ENCODE measurements at places on chromosomes 5 and 9.

DNA sequence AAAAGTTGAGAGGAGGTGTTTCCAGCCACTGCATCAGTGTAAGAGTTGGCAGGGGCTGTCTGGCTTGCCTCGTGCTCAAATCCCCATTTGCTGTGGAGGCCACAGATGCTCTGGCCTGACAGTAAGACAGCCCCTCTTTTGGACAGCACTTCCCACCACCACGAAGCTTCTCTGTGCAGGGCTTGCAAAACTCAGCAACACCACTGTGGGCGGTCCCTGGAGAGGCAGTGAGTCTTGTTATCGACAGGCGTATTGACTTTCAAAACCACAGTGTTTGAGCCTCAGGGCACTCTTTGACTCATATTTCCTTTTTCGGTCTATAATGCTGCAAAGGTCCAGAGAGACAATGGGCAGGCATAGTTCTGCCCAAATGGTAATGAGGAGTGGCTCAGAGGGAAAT lies 539.5 kb downstream of the EBF1 start:
- H3K36me3 ChIP-seq = no peaks in the 10 kb centered on the region
- H3K4me3 ChIP-seq = no peak overlapping the region
- H3K27ac ChIP-seq = no peak overlapping the region

DNA sequence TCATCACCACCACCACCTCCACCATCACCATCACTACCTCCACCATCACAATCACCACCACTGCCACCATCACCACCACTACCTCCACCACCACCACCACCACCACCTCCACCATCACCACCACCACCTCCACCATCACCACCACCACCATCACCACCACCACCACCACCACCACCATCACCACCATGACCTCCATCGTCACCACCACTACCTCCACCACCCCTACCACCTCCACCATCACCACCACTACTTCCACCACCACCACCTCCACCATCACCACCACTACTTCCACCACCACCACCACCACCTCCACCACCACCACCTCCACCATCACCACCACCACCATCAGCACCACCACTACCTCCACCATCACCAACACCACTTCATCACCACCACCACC lies 23.5 kb upstream of the ADCY2 start:
- no peak for DNase-seq
- H3K4me1 ChIP-seq = no peaks in the 10 kb centered on the region
- H3K27me3 ChIP-seq = no peaks in the 10 kb centered on the region
- no peak overlapping the region for H3K27ac ChIP-seq
- H3K36me3 ChIP-seq = no peaks in the 10 kb centered on the region
- H3K4me3 ChIP-seq = no peak overlapping the region

DNA sequence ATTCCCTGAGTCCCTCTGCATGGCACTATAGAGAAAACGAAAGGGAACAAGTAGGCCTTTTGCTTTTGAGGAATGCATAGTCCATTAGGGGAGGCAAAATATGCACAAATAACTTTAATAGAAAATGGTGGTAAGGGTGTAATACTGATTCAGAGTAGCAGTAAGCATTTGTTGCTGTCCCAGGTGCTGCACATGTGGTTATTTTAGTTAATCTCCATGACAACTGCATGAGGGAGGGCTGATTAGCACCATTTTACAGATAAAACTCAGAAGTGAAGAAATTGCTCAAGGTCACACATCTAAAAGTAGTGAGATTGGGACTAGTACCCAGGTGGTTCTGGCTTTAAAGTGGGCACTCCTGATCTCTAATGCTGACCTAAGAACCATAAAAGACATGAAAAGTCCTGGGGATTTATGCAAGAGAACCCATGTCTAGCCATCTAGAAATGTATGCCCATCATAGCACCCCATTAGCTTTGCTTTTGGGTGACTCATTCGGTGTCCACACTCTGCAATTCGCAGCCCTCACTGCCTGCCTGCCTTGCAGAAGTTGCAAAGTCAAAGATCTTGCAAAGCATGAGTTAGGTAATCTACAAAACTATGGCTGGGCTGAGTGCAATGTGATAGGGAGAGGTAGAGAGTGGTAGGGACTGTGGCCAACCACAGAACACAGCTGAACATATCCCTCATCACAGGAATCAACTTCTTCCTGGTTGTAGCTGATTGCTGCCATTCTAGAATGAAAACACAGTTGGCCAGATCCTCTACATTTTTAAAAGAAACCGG lies 195.2 kb downstream of the PTTG1 start:
- H3K4me3 ChIP-seq = no peak overlapping the region
- no peaks in the 10 kb centered on the region for H3K36me3 ChIP-seq
- peaks cover 16% of the 10 kb centered on the region for H3K27me3 ChIP-seq
- no peak for DNase-seq
- H3K27ac ChIP-seq = no peak overlapping the region

- peaks cover 11% of the 10 kb centered on the region for H3K36me3 ChIP-seq
- H3K27ac ChIP-seq = no peak overlapping the region
- no peak for DNase-seq
- no peak overlapping the region for H3K4me3 ChIP-seq
Measured at GRCh38 chr5:140795259-140795641, 598 bp downstream of the PCDHA2 start.

DNA sequence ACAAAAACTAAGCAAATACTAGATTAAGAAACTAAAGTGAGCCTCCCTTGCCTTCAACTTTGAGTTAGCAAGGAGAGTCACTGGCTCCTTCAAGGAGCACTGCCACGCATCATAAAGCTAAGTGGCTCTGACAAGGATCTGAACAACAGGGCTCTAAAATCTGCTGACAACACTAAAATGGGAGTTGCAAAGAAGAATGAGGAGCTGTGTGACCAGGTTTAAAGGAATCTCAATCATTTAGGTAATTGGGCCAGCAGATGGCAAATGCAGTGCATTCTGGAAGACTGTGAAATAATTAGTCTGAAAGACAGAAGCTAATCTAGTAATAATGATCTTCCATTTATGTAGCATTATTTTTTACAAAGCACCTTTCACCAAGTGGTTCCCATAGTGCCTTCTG lies 297.0 kb upstream of the TAS2R1 start:
- no peaks in the 10 kb centered on the region for H3K4me1 ChIP-seq
- no peak for DNase-seq
- H3K36me3 ChIP-seq = peaks cover 3% of the 10 kb centered on the region
- no peaks in the 10 kb centered on the region for H3K27me3 ChIP-seq
- no peak overlapping the region for H3K4me3 ChIP-seq
- no peak overlapping the region for H3K27ac ChIP-seq

DNA sequence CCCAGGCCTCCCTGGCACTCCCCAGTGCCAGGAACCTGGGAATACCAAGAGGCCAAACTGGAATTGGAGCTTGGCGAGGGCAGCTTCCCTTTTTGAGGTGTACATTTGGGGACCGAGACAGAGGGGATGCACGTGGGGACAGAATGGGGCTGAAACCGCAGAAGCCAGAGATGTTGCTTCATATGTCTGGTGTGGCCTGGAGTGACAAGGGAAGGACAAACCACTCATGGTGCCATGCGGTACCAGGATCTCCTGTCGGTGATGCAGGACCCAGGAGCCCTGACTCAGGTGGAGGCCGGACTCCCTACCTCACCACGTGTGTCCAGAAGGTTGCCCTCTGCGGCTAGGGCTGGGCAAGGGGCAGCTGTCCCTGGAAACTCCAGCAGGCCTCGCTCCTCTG lies 4.0 kb upstream of the CSF2 start:
- no peak overlapping the region for H3K27ac ChIP-seq
- peaks cover 71% of the 10 kb centered on the region for H3K4me1 ChIP-seq
- no peaks in the 10 kb centered on the region for H3K36me3 ChIP-seq
- no peak overlapping the region for H3K4me3 ChIP-seq
- DNase-seq = no peak

DNA sequence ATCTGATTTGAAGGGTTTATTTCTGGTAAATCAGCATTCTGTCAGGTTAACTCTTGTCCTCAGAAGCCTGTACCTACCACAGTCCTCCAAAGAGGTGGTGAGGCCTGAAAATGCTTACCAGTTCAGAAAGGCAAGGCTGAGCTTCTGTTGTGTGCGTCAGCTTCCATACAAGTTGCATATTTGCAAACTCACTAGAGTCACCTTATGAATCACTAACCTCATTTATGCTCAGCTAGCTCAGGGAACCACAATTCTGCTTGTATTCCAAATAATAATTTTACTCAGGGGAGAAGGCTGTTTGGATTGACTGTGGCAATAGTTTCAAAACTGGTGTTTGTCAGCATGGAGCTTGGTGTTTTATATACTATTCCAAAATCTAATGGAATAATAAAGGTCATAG lies 355.1 kb upstream of the RFX3 start:
- H3K4me1 ChIP-seq = peaks cover under 1% of the 10 kb centered on the region
- H3K27me3 ChIP-seq = peaks cover 12% of the 10 kb centered on the region
- H3K27ac ChIP-seq = no peak overlapping the region
- DNase-seq = no peak
- H3K36me3 ChIP-seq = peaks cover 2% of the 10 kb centered on the region
- no peak overlapping the region for H3K4me3 ChIP-seq
